Forelimb muscle (tissue), 1 donor: ENCODE measurements at places on chromosomes 5 and 9. TPM values are rescaled to one million over a fixed set of nuclear protein-coding genes. Genes with fewer than 3 reads are reported as not detected.

DNA sequence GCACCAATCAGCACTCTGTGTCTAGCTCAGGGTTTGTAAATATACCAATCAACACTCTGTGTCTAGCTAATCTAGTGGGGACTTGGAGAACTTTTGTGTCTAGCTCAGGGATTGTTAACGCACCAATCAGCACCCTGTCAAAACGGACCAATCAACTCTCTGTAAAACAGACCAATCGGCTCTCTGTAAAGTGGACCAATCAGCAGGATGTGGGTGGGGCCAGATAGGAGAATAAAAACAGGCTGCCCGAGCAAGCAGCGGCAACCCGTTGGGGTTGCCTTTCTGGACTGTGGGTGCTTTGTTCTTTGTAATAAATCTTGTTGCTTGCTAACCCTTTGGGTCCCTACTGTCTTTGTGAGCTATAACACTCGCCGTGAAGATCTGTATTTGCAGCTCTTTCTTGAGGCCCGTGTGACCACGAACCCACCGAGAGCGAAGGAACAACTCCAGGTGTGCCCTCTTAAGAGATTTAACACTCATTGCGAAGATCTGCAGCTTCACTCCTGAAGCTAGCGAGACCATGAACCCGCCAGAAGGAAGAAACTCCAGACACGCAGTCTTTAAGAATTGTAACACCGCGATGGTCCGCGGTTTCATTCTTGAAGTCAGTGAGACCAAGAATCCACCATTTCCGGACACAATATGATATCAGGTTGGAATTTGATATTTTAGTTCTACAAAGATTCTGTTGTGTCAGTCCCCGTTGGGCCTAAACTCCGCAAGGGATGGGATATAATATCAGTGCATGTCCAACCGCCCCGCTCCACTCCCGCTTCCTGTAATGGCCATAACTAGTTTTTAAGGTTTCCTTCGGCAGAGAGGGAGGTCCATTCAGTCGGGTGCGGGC, 740 bp upstream of the TRMT10B start:
- DNase-seq = no peak

- DNase-seq = peak; percentile 13
These were observed 8.6 kb upstream of the SMIM23 start for GRCh38 chr5:171776770-171777759.

DNA sequence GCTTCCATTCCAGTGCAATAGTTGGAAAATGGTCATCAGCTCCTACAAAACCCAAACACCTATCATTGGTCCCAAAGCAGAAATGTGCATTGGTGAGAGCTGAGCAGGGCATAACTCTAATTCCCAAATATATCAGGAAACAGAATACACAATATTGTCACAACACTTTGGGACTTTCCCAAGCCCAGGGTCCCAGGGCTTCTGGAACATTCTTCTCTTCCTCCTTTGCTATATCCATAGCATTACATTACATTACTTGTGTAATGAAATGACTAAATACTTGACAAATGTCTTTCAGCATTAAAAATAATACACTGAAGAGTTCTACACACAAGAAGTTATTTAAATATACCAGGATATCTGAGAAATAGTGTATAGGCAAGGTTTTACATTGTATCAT, 45.6 kb downstream of the LIX1 start:
- no peak for DNase-seq

DNA sequence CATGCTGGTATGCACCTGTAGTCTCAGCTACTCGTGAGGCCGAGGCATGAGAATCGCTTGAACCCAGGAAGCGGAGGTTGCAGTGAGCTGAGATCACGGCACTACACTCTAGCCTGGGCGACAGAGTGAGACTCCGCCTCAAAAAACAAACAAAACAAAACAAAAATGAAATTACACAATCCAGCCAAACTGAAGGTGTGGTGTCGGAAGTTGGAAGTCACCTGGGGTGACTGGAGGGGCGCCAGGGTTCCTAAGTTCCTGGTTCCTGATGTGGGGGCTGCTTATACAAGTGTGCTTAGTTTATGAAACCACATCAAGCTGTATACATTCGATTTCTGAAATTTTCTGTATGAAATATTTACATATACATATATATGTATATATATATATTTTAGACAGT, 3.7 kb upstream of the DOLPP1 start:
- no peak for DNase-seq

GRCh38 chr5:54822324-54822687, 163.1 kb downstream of the ESM1 start:
- DNase-seq = no peak

DNA sequence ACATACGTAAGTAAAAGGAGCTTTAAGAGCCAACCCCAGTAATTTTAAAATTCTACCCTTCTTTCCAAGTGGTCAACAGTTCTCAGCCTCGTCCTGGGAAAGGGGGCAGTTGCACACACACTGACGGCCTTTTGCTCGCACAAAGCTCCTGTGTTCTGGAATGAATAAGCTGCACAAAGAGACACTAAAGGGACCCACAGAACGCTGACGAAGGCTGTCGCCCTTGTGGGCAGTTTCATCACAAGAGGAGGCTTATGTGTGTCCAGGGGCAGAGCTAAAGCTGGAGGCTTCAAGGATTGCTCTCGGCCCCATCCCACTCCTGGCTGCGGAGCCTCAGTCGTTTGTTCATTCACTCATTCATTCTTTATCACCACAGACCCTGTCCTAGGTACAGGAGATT, 67.0 kb upstream of the NEK6 start:
- DNase-seq = no peak

DNA sequence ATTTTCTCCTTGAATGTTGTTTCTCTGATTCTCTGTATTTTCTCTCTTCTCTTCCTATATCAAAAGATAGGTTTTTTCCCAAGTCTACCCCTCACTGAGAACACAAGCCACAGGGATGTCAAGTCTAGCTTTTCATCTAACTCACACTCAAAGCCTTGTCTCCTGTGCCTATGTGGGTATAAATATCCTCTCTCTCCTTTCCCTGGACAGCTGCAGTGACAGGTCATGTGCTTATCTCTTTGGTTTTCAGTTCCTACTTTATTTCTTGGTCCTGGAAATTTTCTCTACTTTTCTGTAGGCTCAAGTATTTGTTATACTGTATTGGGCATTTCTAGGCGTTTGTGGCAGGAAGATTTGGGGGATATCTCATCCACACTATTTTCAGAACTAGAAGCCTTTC, 182.4 kb upstream of the MVB12B start:
- DNase-seq = no peak

Gene TEK
- 14.0 TPM for polyA plus RNA-seq

Gene TICAM2
- 5.4 TPM for polyA plus RNA-seq
